ENCODE measurements at places on chromosomes 13 and 19. TPM values are rescaled to one million over a fixed set of nuclear protein-coding genes. Genes with fewer than 3 reads are reported as not detected.

The ZNF43 gene
- 19.3 TPM for total RNA-seq

The LPAR2 gene
- total RNA-seq = 11.0 TPM

DNA sequence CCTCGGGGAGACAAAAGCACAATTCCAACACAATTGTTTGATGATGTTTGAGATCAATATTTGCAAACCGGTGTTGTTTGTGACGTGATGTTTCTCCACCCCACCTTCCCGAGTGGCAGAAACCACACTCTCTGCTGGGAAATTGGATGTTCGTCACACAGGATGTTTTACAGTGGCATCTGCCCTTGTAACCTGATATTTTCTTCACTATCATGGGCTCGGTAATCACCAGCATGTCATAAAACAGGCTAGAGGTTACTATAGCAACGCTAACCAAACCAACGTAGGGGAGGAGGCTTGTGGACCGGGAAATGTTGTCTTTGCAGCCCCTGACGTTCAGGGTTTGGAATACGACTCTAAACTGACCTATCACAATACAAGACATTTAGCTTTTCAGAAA, 454.5 kb downstream of the IRS2 start:
- DNase-seq = no peak

The STAP2 gene
- total RNA-seq = 3.7 TPM

GRCh38 chr19:18135712-18136584, 17.0 kb upstream of the PIK3R2 start:
- DNase-seq = no peak

DNA sequence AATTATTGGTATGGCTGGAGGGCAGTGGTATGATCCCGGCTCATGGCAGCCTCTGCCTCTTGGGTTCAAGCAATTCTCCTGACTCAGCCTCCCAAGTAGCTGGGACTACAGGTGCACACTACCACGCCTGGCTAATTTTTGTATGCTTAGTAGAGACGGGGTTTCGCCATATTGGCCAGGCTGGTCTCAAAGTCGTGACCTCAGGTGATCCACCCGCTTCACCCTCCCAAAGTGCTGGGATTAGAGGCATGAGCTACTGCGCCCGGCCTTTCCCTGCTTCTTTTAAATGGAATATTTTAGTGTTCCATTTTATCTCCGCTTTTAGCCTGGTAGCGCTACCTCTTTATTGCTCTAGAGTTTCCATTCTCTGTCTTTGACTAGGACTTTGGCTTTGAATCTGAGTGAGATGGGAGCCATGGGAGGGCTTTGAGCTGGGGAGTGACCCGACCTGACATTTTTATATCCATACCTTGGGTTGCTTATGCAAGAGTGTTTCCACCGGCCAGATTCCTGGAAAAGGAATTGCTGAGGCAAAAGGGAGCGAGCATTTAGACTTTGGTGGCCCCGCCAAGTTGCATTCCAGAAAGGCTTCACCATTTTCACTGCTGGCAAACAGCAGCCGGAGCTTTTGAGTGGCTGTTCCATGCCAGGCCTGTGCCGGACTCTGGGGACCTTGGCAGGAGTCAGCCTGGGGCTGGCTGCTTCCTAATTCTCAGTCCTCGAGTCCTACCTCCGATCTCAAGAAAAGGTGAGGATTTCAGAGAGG, 22.9 kb downstream of the BICRA start:
- DNase-seq = no peak
